ENCODE measurements at places on chromosomes 12 and 14.

GRCh38 chr12:1310653-1311052 is 283.7 kb downstream of the FBXL14 start:
- no peak for DNase-seq

DNA sequence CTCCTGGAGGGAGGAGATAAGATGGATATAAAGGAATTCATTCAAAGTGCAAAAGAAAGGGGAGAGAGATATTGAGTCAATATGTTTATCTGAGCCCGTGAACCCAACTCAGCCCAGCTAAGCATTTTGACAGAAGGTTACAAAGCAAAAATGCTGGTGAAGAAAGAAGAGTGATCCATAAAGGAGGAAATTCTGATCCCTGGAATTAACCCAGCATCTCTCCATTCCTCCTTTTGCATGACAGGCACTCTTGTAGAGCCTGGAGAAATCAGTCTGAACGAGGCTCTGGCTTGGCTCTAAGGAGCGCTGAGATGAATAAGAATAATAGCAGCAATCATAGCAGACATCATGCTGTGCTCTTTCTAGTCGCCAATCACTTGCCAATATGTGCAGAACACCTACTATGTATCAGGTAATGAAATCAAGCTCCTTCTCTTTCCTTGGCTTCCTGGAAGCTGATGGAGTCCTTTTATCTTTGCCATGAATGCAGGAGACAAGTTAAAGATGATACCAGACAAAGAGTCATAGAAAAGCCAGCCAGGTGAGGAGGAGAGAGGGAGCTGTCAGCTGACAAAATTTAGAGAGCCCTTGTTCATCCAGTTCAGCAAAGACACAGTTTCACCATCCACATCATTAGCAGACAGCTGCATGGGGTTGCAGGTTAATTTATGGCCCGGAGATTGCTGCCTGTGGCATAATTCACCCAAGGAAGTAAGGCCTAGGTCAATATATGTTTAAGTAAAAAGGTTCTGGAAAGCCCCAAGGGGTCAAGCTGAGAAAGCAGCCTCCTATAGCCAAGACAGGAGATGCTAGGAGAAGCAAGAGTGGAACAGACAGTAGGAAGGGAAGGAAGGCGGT is 476.5 kb upstream of the TBX3 start:
- no peak for DNase-seq

DNA sequence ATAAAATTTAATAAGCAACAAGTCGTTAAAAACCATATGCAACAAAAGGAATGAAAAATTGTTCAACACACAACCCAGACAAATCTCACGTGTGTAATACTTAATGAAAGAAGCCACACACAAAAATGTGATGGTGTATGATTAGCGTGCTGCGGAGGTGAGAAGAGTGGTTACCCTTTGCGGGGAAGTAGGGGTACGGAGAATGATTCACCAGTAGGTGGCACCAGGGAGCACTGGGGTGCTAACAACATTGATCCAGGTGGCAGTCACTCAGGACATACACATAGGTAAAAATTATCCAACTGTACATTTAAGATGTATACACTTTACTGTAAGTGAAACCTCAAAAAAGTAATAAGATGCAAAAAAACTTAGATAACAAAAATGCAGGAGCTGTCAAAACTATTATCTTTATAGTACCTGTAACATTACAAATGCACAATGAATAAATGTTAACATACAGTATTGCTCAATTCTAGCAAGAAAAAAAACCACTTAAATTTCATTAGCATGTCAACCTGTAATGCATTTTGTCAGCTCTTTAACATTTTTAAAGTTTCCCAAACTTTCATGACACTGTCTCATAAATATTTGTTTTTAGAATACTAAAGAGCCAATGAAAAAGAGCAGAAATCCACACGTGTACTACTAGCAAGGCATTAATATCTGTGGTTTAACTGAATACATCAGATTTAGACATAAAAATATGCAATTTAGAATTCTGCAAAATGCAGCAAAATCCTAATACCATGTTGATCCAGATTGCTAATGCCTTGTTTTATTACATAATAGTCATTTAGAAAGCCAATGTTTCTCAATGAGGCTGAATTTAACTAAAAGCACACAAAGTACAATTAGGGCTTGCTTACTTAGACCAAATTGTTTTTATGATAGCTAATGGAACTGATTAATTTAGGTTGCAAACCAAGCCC is 46.7 kb downstream of the TMCC3 start:
- peak; percentile 77 for DNase-seq

DNA sequence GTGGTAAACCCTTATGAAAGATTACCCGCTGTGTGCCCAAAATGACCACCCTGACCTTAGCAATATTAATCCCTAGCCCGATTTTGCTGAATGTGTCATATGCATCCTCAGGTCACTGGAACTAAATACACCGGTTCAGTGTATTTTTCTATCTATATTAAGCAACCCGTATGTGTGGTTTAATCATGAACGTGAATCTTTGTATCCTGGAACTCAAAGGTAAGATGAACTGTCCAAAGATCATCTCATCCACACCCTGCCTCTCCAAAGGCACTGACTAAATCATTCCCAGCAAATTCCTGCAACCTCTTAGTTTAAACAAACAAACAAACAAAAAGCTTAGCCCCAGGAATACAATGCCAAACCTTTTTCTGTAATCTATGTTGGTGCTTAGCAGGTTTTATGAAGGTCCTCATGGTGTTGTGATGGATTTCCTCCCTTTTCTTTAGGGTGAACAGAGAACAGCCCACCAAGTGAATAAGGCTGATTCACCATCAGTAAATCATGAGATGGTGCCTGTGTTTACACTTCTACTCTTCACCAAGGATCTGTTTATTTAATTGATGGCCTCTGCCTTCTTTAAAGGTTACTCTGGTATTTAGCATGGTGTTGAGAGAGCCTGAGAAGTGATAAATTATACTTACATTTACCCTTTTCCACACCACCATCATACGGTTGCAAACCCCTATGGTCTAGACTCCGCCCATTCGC is 298.6 kb downstream of the DPF3 start:
- DNase-seq, result no peak

GRCh38 chr14:81164167-81164774 is 56.5 kb downstream of the GTF2A1 start:
- DNase-seq, result peak; percentile 70

Measured in activated effector memory CD4-positive, alpha-beta T cell treated with anti-CD3 and anti-CD28 coated beads, Interleukin-2, amount 50 U/mL, for 16 hours (primary cell).